ENCODE measurements at places on chromosomes 11 and 22.

DNA sequence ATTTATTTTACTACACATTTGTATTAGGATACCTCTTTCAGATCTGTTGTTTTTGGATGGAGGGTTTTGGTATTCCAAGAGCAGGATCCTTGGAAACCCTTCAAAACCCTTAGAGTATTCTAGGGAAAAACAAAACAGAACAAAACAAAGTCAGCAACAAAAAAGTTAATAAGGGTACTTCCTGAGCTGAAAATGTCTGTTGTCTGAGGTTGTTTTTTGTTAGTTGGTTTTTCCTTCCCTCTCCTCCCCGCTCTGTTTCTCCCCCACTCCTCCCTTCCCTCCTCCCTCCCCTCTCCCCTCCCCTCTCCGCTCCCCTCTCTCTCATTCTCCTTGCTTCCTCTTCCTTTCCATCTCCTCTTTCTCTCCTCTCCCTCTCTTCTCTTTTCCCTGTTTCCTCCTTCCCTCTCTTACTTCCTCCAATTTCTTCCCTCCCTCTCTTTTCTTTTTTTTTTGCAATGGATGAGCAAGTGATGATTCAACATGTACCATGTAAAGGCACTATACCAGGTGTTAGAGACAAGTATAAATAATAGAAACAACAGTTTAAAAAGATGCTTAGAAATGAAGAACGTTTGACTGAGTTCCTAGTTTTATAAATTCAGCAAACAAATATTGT, 160.6 kb downstream of the TMEM135 start:
- no peak for DNase-seq

- DNase-seq, result no peak
Measured at GRCh38 chr11:124761301-124762104, 587 bp downstream of the ESAM start.

GRCh38 chr22:26713823-26714449, 56.5 kb downstream of the MIAT start:
- DNase-seq, result no peak

DNA sequence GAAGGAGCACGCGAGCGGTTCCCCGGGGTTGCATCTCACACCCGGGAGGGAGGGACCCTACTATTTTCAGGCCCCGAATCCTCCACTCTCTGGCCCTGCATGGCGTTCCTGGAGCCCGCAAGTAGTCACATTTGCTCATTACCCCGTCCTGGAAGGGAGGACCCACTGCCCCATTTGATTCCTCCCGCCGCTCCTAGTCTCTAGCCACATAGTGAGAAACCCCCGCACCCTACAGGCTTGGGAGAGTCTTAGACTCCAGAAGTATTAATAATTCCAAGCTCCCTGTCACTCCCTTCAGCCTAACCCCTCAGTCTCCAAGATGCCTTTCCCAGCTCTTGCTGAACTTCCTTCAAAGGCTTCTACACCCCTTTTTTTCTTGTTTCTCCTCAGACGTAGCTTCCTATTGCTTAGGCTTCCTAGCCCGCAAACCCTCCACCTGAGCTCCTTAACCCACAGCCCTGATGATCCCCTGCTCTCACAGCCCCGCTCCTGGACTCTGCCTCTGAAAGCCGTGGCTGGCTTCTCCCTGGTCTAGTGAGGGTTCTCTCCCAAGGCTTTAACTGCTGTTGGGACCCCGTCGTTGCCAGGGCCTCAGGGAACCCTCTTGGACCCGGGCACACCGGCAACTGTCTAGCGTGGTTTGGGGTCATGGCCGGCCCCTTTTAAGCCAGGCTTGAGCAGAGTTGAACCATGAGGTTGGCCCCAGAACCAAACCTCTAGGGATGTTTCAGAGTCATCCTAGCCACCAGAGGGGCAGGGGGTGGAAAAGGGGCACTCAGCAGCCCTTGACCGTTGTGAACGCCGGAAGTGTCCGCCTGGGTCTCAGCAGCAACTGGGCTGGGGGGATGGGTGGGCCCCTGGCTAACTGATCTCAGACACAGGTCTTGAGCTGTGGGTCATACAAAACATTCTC, 862 bp downstream of the GGA1 start:
- DNase-seq, result no peak

GRCh38 chr11:73784080-73784634, 3.5 kb upstream of the MRPL48 start:
- DNase-seq, result no peak

- DNase-seq, result no peak
Measured at GRCh38 chr22:29901354-29901753, 18.4 kb downstream of the MTMR3 start.

GRCh38 chr11:19328586-19329311, 88.0 kb upstream of the E2F8 start:
- no peak for DNase-seq

GRCh38 chr11:72439455-72439854, 5.1 kb upstream of the CLPB start:
- no peak for DNase-seq

DNA sequence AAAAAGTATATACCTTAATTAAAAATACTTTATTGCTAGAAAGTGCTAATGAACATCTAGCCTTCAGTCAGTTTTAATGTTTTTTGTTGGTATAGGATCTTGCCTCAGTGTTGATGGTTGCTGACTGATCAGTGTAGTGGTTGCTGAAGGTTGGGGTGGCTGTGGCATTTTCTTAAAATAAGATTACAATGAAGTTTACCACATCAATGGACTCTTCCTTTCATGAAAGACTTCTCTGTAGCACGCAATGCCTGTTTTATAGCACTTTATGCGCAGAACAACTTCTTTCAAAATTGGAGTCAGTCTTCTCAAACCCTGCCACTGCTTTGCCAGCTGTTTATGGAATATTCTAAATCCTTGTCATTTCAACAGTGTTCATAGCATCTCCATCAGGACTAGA, 50.6 kb downstream of the LDLRAD3 start:
- no peak for DNase-seq

DNA sequence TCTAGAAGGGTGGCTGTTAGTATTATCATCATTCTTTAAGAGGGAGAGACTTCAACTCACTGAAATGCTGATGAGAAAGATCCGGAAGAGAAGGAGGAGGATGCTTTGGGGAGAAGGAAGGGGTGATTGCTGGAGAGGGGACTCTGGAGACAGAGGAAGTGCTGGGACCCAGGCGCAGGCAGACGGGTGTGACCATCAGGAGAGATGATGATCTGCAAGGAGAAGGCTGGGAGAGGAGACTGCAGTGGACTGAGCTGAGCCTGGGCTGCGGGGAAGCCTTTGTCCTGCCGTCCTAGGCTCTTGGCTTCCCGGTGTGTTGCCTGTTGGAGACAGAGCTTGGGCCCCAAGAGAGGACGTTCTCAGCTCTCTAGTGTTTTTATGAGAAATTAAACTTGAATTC, 22.6 kb downstream of the RASD2 start:
- no peak for DNase-seq

GRCh38 chr11:114066046-114066648, 6.6 kb downstream of the ZBTB16 start:
- DNase-seq, result no peak

- DNase-seq, result no peak
Measured at GRCh38 chr22:49588739-49589138, 238.9 kb downstream of the BRD1 start.
